ENCODE measurements at places on chromosomes 3 and 15. TPM values are rescaled to one million over a fixed set of nuclear protein-coding genes. Genes with fewer than 3 reads are reported as not detected.

- no peak overlapping the region for H3K4me3 ChIP-seq
- H3K27ac ChIP-seq = no peak overlapping the region
- no peaks in the 10 kb centered on the region for H3K36me3 ChIP-seq
- no peaks in the 10 kb centered on the region for H3K4me1 ChIP-seq
- DNase-seq = no peak
Measured at GRCh38 chr15:41573396-41573795, 14.4 kb downstream of the TYRO3 start.

- H3K27ac ChIP-seq = no peak overlapping the region
- no peaks in the 10 kb centered on the region for H3K27me3 ChIP-seq
- H3K36me3 ChIP-seq = peaks cover 8% of the 10 kb centered on the region
Measured at GRCh38 chr15:66682865-66683264, 19.2 kb upstream of the SMAD6 start.

GRCh38 chr3:197132916-197133530 lies 103.4 kb upstream of the MELTF start:
- no peak overlapping the region for H3K27ac ChIP-seq
- no peaks in the 10 kb centered on the region for H3K4me1 ChIP-seq
- H3K27me3 ChIP-seq = no peaks in the 10 kb centered on the region
- no peak overlapping the region for H3K4me3 ChIP-seq
- DNase-seq = no peak

GRCh38 chr3:194395212-194395611 lies 3.9 kb downstream of the GP5 start:
- peaks cover 54% of the 10 kb centered on the region for H3K27me3 ChIP-seq
- peak overlapping the region; percentile 1 for H3K4me3 ChIP-seq
- H3K36me3 ChIP-seq = no peaks in the 10 kb centered on the region
- no peak overlapping the region for H3K27ac ChIP-seq
- no peak for DNase-seq

GRCh38 chr3:42729404-42730145 lies 27.0 kb upstream of the HHATL start:
- no peak overlapping the region for H3K27ac ChIP-seq
- H3K27me3 ChIP-seq = peaks cover 12% of the 10 kb centered on the region
- H3K4me3 ChIP-seq = no peak overlapping the region
- no peak for DNase-seq

DNA sequence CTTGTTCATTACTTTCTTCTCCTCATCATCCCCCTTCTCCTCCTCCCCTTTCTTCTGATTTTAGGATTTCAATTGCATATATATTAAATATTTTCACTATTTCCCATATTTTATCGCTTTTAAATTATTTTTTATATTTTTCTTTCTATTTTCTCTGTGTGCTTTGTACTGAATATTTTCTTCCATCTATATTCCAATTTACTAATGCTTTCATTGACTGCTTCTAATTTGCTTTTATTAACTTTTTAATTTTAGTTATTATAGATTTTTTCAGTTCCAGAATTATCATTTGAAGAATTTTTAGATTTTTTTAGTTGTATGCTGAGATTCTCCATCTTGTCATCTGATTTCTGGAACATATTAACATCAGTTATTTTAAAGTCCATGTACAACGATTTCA lies 83.2 kb upstream of the ST3GAL6 start:
- no peaks in the 10 kb centered on the region for H3K36me3 ChIP-seq
- no peak for DNase-seq
- H3K4me1 ChIP-seq = no peaks in the 10 kb centered on the region
- H3K27ac ChIP-seq = no peak overlapping the region

DNA sequence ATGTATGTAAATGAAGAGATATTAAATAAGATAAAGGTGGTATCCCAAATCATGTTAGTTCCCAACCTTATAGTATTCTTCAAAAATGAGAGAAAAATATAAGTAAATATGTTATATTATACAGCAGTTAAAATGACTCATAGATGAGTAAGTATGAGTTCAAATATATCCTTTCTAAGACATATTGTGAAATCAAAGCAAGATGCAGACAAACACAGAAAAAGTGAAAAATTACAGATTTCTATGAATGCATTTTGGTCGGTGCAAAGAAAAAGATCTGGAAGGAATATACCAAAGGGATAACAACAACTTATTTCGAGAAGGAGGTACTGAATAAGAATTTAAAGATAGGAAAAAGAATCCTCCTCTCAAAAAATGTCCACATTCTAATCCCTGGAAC lies 181.2 kb upstream of the TTC14 start:
- no peak overlapping the region for H3K27ac ChIP-seq
- DNase-seq = no peak
- no peaks in the 10 kb centered on the region for H3K36me3 ChIP-seq
- H3K4me3 ChIP-seq = no peak overlapping the region
- no peaks in the 10 kb centered on the region for H3K27me3 ChIP-seq

DNA sequence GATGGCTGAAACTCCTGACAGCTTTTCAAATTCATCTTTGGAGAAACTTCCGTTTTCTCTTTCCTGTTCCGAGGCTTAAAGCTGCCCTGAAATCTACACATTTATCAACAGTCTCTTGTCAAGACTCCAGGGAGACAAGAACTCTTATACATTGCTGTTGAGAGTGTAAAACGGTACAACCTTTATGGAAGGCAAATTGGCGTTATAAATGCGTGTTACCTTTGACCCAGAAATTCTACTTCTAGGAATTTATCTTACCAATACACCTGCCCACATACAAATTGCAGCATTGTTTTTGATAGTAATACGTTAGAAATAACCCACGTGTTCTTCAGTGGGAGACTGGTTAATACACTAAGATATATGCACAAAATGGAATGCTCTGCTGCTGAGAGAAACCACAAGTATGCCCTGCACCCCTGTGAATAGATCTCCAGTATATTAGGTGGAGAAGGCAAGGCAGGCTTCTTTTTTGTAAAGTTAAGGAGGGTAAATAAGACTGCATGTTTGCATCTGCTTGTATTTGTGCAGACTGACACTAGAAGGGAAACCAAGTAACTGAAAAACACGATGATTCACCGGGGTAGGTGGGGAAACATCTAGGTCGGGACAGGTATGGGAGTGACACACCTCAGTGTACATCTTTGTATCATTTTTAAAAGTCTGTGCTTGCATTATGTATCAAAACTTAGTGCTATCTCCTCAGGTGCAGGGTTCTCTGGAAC lies 97.5 kb downstream of the IGF1R start:
- H3K27me3 ChIP-seq = no peaks in the 10 kb centered on the region
- DNase-seq = no peak
- no peak overlapping the region for H3K27ac ChIP-seq
- H3K4me3 ChIP-seq = no peak overlapping the region

DNA sequence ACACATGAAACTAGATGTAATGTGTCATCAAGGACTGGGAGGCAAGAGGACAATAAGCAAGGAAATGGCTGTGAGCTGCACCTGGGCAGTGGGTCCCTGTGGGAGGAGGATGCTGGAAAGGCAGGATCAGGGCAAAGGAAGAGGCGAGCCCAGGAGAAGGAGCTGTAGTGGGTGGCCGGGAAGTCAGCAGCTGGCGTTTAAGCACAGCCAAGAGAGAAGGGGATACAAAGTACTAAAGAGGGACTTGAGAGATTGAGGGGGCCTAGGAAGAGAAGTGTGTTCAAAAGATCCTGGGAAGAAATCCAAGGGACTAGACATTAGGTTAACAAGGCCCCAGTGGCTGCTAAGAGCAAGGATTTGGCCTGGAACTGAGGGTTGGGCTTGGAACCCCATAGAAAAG lies 188.5 kb upstream of the SLC24A5 start:
- DNase-seq = no peak
- H3K4me1 ChIP-seq = no peaks in the 10 kb centered on the region
- H3K36me3 ChIP-seq = no peaks in the 10 kb centered on the region
- H3K27ac ChIP-seq = no peak overlapping the region
- H3K4me3 ChIP-seq = no peak overlapping the region
- H3K27me3 ChIP-seq = peaks cover 4% of the 10 kb centered on the region

GRCh38 chr15:48675436-48675835 lies 29.9 kb upstream of the FBN1 start:
- H3K4me3 ChIP-seq = no peak overlapping the region
- DNase-seq = no peak
- no peak overlapping the region for H3K27ac ChIP-seq
- no peaks in the 10 kb centered on the region for H3K36me3 ChIP-seq
- no peaks in the 10 kb centered on the region for H3K27me3 ChIP-seq

DNA sequence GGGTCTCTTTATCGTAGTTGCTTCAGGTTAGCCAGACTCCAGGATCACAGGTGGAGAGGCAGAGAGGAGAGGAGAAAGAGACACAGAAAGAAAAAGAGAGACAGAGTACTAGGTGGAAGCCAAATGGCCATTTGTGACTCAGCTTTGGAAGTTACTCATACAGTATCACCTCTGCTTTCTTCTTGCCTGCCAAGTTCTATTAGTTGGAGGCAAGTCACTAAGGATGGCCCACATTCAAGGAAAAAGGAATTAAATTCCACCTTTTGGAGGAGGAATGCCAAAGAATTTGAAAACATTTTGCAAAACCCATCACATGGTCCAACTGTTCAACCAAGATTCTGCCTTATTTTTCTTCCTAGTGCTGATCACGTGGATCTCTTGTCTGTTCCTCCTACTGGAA lies 291.1 kb downstream of the CHL1 start:
- DNase-seq = no peak
- H3K4me1 ChIP-seq = no peaks in the 10 kb centered on the region
- no peak overlapping the region for H3K4me3 ChIP-seq

The VGLL3 gene
- total RNA-seq = not detected

The CASR gene
- total RNA-seq = 0.15 TPM

The HIGD2B gene
- 0.20 TPM for total RNA-seq
